ENCODE measurements at places on chromosomes 5 and 9. TPM values are rescaled to one million over a fixed set of nuclear protein-coding genes. Genes with fewer than 3 reads are reported as not detected.

PHYHD1 gene
- total RNA-seq, result not detected

PCDHB6 gene
- not detected for total RNA-seq

FBXL7 gene
- total RNA-seq, result 3.9 TPM

SLC9A3 gene
- 9.1 TPM for total RNA-seq

LRRTM2 gene
- total RNA-seq, result 0.07 TPM

SHISAL2B gene
- total RNA-seq, result not detected

GARIN3 gene
- total RNA-seq, result not detected

CMYA5 gene
- total RNA-seq, result 0.29 TPM

LCN6 gene
- total RNA-seq, result not detected

RNF180 gene
- total RNA-seq, result 2.8 TPM

CRB2 gene
- total RNA-seq, result not detected

PCDHAC2 gene
- 1.2 TPM for total RNA-seq

CWC27 gene
- total RNA-seq, result 28.4 TPM

SLC2A6 gene
- total RNA-seq, result 4.4 TPM

ALDH1A1 gene
- 155 TPM for total RNA-seq

EIF4EBP3 gene
- total RNA-seq, result 1.7 TPM

ADRB2 gene
- 0.07 TPM for total RNA-seq

TLX3 gene
- total RNA-seq, result not detected

FOXD4L3 gene
- total RNA-seq, result not detected

S100Z gene
- not detected for total RNA-seq

SYK gene
- total RNA-seq, result 0.02 TPM

PCDHGB7 gene
- total RNA-seq, result 0.89 TPM

PCDHGB5 gene
- total RNA-seq, result 0.72 TPM

SYNPO gene
- total RNA-seq, result 11.0 TPM

TXN gene
- 1,180 TPM for total RNA-seq

RNF14 gene
- total RNA-seq, result 68.6 TPM

CD274 gene
- 98.4 TPM for total RNA-seq

NUP214 gene
- total RNA-seq, result 12.9 TPM

SOHLH1 gene
- not detected for total RNA-seq

LECT2 gene
- not detected for total RNA-seq

PLPP7 gene
- total RNA-seq, result 0.14 TPM

PRDM9 gene
- not detected for total RNA-seq

LCN1 gene
- total RNA-seq, result 30.3 TPM

STPG3 gene
- not detected for total RNA-seq

GFI1B gene
- total RNA-seq, result not detected

LTC4S gene
- total RNA-seq, result 0.87 TPM

SPINK6 gene
- 0.52 TPM for total RNA-seq

CLIC3 gene
- total RNA-seq, result not detected

GPR150 gene
- not detected for total RNA-seq

OR2V1 gene
- total RNA-seq, result not detected

SH2D3C gene
- 0.12 TPM for total RNA-seq

IFNK gene
- not detected for total RNA-seq

PCDHGA9 gene
- total RNA-seq, result 0.92 TPM

SLC6A18 gene
- not detected for total RNA-seq

RLN2 gene
- total RNA-seq, result not detected

EFNA5 gene
- total RNA-seq, result 50.2 TPM

ANAPC2 gene
- 16.1 TPM for total RNA-seq

SLC23A1 gene
- total RNA-seq, result not detected

SLC45A2 gene
- total RNA-seq, result not detected

Data from NCI-H460 (cell line).